Activated CD8-positive, alpha-beta memory T cell treated with anti-CD3 and anti-CD28 coated beads for 24 hours (primary cell): ENCODE measurements at places on chromosomes 2 and 18.

- no peak for DNase-seq
Measured at GRCh38 chr2:113822087-113822815, 65.8 kb upstream of the SLC35F5 start.

DNA sequence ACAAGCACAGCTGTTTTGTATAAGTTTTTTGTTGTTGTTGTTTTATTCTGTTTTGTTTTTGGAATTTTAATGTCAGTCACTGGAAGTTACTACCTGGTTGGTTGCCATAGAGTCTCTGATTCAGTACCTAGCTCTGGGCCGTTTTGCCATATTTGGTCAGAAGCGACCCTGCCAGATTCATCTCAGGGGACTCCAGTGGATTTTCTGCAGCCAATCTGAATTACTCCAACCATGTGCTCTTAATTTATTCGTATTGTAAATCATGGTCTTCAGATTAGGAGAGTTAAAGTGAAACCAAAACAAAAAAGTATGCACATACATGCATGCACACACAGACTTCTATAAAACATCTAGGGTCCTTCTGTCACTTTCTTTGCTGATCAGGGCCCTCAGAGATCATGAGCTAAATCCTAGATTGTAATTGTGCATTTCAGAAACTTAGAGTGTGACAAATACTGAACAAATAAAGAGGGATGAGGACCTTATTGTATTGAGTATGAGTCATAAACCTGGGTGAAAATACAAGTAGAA lies 317.4 kb upstream of the UBE2E3 start:
- no peak for DNase-seq

- no peak for DNase-seq
Measured at GRCh38 chr2:120661551-120661950, 74.1 kb upstream of the GLI2 start.

GRCh38 chr2:112084689-112085374 lies 29.8 kb downstream of the TMEM87B start:
- DNase-seq, result no peak

GRCh38 chr2:227095346-227095745 lies 68.7 kb downstream of the COL4A4 start:
- no peak for DNase-seq

DNA sequence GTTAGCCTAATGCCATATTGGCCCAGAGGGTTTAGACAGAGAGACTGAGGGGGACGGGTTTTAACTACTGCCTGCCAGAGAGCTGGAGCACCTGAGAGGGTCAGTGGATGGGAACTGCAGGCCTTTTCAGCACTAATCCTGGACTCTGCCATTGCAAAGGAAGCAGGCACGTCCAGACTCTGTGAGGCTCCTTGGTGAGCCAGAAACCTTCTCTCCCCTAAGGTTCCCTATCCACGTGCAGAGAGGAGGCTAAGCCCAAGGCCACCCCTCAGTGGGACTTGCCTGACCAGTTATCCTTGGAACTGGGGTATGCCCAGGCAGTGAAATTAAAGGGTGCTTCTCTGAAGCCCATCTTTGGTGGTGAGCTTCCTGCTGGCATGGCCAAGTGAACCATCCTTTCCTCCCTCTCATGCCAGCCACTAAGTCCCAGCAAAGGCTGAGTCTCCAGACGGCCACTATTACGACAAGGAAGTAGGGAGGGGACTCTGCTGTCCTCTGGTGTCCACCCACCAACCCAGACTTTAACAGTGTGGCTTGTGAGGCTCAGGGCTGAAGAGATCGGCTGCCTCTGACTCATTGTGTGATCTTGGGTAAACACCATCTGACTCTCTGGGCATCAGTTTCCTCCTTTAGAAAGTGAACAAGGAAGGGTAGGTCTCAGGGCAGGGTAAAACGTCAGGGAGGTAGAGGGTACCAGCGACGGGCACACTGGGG lies 3.9 kb upstream of the MLPH start:
- no peak for DNase-seq

GRCh38 chr2:190759749-190760213 lies 110.9 kb downstream of the NAB1 start:
- DNase-seq, result no peak

DNA sequence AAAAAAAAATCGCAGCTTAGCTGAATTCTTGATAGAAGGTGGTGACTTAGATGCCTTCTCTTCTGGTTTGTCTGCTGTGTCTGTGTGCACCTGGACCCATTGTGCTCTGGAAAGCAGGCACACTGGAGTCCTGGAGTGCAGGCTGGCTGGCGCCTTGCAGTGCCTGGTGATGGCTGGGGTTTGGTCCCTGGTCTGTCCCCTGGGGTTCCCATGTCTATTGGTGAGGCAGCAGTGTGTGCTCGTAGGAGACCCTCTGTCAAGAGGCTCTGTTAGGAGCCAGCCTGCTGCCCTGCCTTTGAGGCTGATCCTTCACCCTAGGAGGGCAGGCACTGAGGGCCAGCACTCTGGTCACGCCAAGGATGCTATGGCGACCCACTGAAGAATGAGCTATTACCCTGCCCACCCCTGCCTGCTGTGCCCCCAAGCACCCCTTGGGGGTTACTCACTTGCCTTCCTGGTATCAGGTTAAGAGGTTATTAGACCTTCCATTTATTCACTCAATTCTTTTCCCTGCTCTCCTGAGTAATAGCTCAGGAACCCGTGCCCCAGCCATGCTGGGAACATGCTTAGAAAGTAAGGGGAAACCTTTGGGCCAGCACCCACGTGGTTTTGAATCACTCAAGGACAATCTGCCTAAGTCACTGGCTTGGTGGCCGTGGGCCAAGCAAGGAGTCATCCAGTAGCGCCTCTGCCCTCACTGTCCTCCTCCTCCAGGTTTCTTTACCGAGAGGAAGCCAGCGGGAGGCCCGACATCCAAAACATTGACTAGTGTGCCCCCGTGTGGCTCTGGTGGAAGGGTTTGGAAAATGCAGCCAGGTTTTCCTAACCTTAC lies 284.5 kb downstream of the PRKCE start:
- peak; percentile 65 for DNase-seq

DNA sequence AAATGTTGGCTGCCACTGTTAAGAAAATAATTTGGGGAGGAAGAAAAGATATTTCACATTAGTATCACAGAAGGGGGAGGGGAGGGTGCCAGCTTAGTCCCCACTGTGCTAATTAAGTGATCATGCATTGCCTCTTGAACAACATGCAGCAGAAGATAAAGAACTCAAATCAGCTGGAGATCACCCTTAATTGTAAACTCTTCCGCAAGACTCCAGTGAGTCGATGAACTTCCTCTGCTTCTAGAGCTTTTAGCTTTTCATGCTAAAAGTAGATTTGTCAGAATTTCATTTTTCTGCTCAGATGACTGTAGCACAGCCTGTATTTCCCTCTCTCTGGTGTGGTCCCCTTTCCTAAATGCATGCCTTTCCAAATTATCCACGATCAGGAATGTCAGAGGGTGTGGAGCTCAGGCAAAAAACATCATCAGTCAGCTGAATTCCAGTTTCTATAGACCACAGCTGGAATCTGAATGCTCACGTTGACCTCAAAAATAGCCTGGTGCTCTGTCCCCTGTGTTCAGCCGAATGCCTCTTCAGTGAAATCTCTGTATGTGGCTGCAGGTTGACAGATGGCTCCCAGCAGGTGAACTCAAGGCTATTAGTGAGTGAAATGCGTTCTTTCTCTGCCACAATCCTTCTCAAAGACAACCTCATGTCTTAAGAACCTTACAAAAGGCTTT lies 156.8 kb upstream of the UNC80 start:
- DNase-seq, result no peak

DNA sequence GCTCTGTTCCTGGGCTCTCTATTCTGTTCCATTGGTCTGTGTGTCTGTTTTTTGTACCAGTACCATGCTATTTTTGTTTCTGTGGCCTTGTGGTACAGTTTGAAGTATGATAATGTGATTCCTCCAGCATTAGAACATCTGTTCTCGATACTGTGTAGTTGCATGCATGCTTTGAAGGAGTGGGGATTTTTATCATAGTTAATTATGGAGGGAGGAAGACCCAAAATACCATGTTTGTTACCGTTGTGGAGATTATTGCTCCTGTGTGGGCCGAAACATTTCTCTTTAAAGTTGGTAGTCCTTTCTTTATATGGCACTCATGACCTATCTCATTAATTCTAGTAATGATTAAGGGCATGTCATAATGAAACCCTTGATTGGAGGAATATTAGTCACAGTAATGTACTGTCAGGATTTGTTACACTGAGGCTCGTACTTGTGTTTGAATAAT lies 87.6 kb downstream of the TTC27 start:
- DNase-seq, result no peak

- peak; percentile 37 for DNase-seq
Measured at GRCh38 chr2:30769891-30770462, 37.3 kb downstream of the CAPN13 start.

- no peak for DNase-seq
Measured at GRCh38 chr2:100406120-100406508, 11.4 kb downstream of the CHST10 start.

DNA sequence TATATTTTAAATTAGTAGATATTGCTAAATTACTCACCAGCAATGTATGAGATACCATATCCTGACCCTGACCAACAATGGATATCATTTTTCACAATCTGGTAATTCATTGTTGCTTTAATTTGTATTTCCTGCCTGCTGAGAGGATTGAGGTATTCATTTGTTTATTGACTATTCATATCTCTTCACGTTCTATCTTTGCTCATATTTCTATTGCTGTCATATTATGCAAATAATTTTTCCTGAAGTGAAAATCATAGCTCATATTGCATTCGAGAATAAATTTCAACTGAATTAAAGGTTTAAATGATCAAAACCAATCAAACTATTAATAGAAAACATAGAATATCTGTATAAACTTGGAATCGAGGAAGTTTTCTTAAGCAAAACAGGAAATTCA lies 31.0 kb downstream of the INO80D start:
- no peak for DNase-seq

GRCh38 chr2:135132314-135132713 lies 80.2 kb downstream of the RAB3GAP1 start:
- DNase-seq, result no peak

DNA sequence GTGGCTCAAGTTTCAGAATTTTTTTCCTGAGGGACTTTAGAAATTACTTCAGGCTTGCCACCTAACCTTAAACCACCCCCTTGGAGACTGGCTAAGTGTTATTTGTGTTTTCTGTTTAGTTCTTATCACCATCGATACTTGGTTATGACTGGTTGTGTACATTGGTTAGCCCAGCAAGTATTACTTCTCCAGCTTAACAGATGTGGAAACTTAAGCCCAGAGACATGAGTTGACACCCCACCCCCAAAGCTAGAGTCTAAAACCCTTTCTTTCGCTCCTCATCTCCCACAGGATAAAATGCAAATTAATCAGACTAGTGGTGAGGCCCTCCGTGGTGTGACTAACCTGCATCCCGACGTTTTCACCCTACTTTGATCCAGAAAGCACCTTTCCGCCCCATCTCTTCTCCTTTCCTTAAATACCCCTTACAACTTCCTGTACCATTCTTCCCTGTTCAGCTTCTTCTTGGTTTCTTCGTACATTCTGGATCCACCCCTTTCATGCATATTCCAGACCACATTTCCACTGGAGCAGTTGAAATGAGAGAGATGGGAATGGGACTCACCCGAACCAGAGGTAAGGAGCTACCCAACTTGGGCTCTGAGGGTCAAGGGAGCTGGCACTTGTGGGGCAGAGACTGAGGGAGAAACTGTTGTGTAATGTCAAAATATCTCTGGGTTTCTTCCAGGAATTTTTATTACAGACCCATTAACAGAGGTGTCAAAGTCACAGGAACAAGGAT lies 819 bp upstream of the MAP3K2 start:
- DNase-seq, result no peak

GRCh38 chr2:144683966-144684365 lies 164.0 kb upstream of the ZEB2 start:
- DNase-seq, result no peak

DNA sequence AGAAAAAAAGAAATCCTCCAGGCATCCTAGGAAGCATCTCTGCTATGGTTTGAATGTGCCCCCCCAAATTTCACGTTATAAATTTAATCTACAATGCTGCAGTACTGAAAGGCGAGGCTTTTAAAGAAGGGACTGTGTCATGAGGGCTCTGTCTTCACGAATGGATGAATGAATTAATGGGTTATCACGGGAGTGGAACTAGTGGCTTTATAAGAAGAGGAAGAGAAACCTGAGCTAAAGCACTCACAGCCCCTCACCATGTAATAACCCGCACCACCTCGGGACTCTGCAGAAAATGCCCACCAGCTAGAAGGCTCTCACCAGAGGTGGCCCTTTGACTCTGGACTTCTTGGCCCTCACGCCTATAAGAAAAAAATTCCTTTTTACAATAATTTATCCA lies 27.6 kb downstream of the RNU4ATAC start:
- no peak for DNase-seq

GRCh38 chr18:6624661-6625311 lies 104.7 kb upstream of the ARHGAP28 start:
- no peak for DNase-seq

DNA sequence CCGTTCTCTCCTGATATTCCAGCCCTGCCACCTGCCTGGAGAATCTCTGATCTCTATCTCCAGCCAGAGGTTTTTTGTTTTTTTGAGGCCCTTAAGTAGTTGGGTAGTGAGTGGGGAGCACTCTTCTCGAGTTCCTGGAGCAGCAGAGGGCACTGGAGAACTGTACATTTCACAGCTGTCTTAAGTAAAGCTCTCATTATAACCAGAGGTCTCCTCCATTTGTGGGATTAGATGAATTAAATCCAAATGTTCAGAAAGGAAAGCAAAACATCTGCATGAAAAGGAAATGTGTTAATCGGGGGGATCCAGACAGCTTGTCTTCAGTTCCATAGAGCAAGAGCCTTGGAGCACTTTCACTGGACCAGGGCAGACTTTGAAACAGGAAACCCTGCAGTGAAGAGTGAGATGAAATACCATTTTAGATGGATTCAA lies 32.8 kb downstream of the AOX1 start:
- DNase-seq, result no peak

GRCh38 chr2:59342166-59342565 lies 1101.0 kb upstream of the FANCL start:
- DNase-seq, result no peak

- no peak for DNase-seq
Measured at GRCh38 chr2:237199082-237199481, 113.4 kb downstream of the COPS8 start.

DNA sequence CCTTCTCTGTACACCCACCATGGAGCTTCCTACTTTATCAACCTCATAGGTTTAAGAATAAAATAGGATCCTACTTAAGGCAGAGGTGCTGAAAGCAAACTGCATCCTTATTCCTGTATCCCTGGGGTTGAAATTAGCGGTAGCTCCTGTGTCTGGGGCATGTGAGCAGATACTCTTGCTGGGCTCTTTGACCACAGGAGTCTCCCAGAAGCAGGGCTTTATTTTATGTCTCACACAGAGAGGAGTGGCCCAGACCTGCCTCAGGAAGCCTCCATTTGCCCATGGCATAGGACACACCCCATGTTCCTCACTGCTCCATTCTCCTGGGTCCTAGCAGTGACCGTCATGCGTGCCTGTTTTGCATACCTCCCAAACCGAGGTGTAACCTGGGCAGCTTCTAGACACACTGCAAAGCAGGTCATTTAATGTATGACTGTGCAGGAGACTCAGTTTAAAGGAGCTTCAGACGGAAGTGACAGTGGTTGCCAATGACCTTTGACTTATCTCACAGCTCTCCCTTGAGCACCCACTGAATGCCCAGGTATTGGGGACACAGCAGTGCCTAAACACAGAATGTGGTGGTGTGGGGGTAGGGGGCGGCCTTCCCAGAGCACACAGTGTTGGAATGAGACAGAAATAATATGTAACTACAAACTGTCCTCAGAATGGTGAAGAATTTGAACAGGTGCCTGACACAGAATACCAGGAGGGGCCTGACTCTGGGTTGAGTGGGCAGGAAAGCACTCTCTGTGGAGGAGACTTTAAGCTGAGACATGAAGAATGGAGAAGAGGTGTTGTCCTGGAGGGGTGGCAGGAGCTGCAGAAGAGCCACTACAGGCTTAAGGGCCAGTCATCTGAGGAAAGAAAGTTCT lies 3.7 kb downstream of the TMEM37 start:
- peak; percentile 9 for DNase-seq
